ENCODE measurements at places on chromosomes 13 and 19.

DNA sequence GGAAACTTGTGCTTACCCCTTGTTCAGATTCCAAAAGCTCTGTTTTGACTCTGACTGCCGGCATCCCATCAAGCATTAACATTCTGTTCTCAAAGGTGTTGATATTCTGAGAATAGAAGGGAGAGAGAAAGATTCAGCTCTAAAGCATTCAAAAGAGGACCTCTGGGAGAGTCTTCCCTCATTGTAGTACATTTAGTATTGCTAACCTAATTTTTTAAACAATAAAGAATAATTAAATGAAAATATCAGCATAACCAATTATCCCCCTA is 190.3 kb downstream of the KLF12 start:
- DNase-seq = no peak

- DNase-seq = no peak
Observed at GRCh38 chr13:65964672-65965071, 1265.5 kb downstream of the PCDH9 start.

DNA sequence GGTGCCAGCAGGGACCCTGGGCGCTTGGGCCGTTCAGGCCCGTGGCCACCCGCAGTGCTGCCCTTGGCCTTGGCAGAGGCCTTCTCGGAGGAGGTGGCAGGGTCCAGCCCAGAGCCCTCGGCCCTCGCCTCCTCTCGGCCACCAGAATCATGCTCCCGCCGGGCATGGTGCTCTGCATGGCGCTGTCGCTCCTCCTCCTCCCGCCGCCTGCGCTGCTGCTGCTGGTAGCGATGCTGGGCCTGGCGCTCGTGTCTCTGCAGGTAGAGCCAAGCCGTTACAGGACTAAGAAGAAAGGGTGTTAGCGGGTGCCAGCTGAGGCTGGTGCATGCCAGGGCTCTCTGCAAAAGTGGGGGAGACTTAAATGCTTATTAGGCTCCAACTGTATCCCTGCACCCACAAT is 9.5 kb downstream of the ANO8 start:
- no peak for DNase-seq

DNA sequence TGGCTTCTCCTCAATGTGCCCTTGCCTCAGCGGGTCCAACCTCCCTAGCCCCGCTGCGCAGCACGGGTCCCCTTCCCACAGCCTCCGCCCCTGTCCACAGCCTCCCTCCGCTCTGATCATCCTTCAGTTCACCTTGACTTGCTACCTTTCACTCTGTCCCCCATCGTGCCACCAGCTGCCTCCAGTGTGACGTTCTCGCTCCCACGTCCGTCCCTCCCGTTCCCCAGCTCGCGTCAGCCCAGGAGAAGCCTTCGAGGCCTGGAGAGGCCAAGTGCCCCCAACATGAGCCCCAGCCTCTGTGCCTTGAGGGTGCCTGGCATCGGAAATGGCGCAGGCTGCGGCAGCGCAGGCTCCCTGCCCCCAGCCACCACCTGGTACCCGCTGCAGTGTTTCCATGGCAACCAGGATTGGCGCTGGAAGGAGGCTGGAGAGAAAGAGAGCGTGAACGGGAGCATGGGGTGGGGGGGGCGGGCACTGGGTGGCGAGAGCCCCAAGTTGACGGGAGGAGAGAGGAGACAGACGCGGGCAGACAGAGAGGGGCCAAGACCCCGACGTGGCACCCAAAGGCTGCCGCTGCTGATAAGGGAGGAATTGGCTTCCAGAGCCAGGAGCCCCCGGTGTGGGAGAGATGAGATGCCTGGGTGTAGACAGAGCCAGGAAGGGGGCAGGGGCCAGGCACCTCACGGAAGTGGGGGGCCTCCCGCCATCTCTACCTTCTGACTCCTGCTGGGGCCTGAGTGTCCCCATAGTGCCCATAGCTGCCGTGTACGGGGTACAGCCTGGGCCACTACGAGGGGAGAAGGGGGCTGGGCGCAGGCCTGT is 844 bp upstream of the ASPDH start:
- DNase-seq = no peak

GRCh38 chr13:39186205-39186875 is 148.1 kb downstream of the NHLRC3 start:
- DNase-seq = no peak

DNA sequence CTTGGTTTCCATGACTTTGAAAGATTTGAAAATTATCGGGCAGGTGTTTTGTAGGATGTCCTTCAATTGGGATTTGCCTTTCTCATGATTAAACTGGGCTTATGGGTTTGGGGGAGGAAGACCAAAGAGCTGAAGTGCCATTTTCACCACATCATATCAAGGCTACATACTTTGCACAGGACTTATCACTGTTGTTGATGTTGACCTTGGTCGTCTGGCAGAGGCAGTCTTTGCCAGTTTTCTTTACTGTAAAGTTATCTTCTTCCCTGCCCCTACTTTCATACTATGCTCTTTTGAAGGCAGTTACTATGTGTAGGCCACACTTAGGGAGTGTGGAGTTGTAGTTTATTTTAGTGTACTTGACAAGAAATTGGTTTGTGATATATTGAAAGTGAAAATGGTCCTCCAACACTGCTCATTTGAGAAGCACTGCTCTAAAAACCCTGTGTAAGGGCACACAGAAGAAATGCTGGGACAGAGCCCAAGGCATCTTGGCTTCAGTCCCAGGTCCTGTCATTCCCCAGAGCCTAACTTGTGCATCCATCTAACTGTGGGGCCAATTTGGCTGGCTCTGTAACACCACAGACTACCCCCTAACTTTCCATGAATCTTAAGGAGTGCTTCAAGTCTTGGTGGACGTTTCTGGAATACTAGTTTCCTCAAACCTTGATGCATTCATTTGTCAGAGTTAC is 384.9 kb downstream of the KCNRG start:
- no peak for DNase-seq

DNA sequence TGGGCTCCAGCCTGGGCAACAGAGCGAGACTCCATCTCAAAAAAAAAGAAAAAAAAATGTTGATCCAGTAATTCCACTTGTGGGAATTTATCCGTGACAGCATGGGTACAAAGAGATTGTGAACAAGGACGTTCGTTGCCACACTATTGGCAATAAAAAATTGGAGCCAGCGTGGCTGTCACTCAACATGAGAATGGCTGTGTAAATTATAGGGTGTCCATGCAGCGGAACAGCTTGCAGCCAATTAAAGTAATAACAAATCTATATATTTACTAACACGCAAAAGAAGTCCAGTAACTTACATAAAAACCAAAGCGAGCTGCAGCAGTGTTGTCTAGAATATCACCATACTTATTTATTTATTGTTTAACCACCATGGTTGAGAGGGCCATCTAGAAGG is 19.3 kb downstream of the DPF1 start:
- no peak for DNase-seq

DNA sequence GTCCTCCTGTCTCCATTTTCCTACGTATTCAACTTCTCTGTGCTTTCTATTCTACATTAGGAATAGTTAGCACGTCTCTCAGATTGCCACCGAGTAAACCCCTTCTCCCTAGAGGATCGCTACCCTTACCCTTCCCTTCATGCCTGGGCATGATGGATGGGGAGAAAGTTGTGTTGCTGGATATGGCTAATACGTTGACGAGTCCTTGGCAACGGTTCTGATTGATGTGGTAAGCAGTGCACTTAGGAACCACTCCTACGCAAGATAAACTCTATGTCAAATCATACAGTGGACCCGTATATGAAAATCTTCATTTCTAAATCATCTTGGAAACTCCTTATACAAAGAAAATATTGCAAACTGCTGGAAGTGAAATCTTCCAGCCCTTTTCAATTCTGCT is 224.5 kb downstream of the EFNB2 start:
- no peak for DNase-seq

GRCh38 chr19:43620061-43621001 is 902 bp upstream of the ZNF428 start:
- peak; percentile 88 for DNase-seq

DNA sequence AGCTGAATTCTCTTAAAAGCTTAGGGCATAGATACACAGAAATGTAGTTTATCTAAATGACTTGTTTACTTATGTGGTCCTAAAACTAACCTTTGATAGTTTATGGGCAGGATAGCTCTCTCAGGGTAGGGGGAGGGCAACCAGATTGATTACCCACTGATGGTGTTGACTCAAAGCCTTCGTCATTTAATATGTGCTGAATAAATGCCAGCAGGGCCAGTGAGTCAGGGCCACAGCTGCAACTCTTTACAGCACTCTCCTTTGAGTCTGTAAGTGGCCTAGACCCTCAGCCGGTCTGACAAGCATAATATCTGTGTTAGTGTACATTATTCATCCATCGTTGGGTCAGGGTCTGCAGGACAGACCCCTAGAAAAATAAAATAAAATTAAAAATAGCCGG is 128.5 kb downstream of the ZNF675 start:
- no peak for DNase-seq

- no peak for DNase-seq
Observed at GRCh38 chr13:113427562-113428468, 25.5 kb downstream of the ADPRHL1 start.

GRCh38 chr13:111610879-111611278 is 290.4 kb downstream of the TEX29 start:
- DNase-seq = no peak

DNA sequence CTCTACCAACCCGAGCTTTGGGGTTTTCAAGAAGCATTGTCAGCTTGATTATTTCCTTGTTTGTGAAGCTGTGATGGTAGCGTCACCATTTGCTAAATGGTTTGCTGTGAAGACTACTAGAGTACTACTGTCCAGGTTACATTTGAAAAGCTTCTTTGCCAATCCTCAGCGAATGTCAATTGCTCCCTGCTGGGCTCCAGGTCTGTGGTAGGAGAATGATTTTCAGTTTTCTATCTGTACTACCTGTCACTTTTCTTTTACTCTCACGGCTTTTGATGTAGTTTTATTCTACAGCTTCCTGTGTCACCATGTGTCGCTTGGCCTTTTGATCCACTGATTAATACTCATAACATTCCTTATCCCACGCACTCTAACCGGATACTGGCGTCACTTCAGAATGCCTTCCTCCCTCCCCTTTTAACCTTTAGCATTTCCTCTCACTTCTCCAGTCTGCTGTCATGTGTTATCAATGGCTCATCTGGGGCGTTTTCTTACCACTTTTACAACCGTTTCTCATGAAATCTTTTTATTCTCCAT is 7.5 kb upstream of the GPR183 start:
- DNase-seq = peak; percentile 83

DNA sequence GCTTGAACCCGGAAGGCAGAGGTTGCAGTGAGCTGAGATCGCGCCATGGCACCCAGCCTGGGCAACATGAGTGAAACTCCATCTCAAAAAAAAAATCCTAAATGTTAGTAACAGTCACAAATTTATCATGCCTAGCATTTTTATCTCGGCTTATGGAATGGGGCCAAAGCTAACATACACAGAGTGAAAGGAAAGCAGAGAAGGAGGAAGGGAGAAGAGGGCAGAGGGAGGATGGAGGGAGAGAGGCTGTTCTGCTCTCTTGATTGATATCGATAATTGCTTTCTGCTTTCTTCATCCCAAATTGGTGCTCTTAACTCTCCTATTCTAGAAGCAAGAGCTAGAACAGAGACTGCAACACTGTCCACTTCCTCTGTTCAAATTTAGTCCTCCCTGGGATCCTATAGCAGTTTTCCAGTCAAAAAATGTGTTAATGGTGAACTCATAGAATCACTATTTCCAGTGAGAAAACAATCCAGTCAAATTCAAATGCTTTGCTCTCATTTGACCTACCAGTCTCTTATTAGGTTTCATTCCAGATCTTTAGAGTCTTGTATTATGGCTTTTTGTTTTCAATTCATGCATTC is 15.8 kb upstream of the TUBGCP3 start:
- DNase-seq = no peak

DNA sequence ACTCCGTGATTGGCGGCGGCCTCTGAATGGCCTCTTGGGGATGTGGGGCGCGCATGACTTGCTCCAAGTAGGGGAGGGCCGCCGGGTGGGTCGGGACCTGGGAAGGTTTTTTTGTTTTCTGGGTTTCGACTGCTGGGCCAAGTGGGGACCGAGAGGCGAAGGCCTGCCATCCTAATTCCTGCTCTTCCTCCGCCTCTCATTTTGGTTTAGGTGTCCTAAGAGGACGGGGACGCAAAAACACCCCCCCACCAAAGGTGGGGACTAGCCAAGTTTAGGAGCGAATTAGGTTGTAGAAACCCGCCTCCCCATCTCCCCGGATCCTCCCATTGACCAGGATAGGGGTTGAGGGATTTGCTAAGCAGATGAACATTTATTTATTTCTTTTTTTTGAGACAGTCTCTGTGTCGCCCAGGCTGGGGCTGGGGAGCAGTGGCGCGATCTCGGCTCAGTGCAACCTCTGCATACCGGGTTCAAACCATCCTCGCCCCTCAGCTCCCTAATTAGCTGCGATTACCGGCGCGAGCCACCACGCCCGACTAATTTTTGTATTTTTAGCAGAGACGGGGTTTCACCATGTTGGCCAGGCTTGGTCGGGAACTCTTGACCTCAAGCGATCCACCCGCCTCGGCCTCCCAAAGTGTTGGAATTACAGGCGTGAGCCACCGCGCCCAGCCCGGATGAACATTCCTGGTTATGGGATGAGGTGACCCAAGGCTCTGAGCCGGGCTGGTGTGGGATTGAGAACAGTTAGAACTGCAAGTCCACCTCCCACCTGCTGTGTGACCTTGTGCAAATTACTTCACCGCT is 838 bp downstream of the PPP2R1A start:
- DNase-seq = no peak

DNA sequence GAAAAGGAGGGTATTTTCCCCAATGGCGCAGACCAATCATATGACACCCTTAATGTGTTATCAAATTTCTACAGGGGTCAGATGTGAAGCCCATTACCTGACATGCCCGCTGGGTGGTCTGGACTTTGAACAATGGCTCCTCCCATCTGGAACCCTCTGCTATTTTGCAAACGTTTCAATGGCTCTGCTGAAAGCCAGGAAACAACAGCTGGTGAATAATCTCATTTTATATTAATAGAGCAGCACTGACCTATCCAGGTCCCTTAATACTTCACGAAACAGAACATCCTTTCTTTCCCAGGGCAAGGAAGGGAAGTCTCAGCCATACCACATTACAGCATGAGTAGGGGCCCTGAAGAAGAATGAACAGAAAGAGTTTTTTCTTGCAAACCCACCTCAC is 20.3 kb upstream of the KPNA3 start:
- no peak for DNase-seq

GRCh38 chr13:28457521-28457920 is 37.4 kb downstream of the FLT1 start:
- no peak for DNase-seq

GRCh38 chr19:5695649-5696195 is 5.6 kb downstream of the RPL36 start:
- DNase-seq = no peak

- no peak for DNase-seq
Observed at GRCh38 chr13:35917942-35918645, 213.1 kb downstream of the DCLK1 start.

- DNase-seq = no peak
Observed at GRCh38 chr13:67620665-67621064, 390.5 kb upstream of the PCDH9 start.

GRCh38 chr13:34547929-34548328 is 394.1 kb upstream of the NBEA start:
- DNase-seq = no peak

DNA sequence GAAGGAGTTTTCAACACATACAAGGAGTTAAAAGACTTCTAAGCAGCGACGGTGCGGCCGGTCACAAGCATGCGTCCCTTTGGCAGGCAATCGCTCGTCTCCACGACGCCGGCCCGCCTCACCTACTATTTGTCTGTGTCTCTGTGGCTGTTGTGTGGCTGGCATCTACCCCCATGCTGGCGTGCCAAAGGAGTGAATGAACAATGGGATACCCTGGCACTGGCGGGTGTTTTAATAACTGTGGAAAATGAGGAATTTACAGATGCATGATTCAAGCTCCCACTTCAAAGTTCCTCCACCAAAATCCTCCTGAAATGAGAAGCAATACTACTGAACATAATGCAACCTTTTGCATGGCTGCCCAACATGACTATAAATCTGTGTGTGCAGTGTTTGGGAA is 176.6 kb downstream of the KLF5 start:
- no peak for DNase-seq
